ENCODE measurements at places on chromosomes 12 and 14.

DNA sequence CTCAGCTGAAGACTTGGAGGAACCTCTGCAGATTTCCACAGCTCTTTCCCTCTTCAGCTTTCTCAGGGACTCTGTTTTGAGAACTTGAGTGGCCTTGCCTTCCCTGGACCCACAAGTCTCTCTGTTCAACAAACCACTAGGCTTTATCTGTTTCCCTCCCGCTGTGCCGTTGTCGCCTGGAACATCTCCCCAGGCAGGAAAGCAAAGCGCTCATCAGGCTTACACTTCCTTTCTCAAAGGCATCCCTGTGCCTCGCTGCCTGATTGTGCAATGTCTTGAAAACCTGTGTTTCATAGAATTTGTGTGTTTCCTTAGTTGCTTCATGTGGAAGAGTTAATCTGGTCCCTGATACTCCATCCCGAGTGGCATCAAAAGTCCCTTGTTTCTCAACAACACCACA lies 64.1 kb downstream of the PPM1A start:
- DNase-seq: no peak

DNA sequence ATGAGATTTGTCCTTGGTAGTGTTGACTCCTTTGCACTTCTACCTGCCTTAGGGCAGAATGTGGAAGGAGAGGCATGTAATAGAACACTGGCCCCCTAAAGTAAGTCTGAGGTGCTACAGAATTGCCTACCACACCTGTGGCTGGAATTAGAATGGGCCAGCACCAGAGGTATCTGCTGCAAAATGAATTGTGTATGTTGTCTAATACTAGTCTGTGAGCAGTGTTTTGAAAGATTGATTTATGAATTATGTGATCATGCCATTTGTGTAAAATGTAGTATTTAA lies 5.7 kb upstream of the STYX start:
- DNase-seq: no peak

DNA sequence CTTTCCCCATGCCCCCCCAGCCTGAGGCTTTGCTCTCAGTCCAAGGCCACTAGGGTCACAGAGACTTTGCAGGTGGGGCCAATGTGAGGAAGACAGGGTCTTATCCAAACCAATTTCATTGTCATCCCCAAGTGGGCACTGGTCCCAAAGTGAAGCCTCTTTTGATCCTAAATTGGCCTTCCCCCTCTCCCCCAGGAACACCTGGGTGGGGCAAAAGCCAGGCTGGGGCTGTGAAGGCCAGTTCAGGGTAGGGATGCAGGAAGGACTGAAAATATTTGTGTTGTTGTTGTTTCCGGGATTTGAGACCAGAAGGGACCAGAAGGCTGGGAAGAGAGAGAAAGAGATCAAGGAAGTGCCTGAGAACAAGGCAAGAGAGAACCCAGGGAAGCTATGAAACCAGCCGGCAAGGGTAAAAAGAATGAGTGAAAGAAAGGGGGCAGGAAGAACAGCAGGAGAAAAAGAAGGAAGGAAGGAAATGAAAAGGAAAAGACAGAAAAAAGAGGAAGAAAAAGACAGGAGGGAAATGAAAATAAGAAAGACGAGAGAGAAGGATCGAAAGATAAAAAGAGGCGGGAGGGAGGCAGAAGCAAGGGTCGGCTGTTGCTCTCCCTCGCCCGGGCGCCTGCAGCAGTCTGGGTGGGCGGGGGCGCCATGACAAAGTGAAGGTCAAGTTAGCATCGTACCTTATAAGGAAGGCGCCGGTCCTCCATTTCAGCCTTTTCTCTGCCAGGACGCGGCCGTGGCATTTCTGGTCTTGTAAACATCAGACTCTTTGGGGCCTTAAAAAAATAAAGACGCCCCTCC lies 7.4 kb upstream of the HOXC11 start:
- no peak for DNase-seq

- no peak for DNase-seq
These were observed 291.1 kb downstream of the DIO2 start for GRCh38 chr14:79920180-79920692.

DNA sequence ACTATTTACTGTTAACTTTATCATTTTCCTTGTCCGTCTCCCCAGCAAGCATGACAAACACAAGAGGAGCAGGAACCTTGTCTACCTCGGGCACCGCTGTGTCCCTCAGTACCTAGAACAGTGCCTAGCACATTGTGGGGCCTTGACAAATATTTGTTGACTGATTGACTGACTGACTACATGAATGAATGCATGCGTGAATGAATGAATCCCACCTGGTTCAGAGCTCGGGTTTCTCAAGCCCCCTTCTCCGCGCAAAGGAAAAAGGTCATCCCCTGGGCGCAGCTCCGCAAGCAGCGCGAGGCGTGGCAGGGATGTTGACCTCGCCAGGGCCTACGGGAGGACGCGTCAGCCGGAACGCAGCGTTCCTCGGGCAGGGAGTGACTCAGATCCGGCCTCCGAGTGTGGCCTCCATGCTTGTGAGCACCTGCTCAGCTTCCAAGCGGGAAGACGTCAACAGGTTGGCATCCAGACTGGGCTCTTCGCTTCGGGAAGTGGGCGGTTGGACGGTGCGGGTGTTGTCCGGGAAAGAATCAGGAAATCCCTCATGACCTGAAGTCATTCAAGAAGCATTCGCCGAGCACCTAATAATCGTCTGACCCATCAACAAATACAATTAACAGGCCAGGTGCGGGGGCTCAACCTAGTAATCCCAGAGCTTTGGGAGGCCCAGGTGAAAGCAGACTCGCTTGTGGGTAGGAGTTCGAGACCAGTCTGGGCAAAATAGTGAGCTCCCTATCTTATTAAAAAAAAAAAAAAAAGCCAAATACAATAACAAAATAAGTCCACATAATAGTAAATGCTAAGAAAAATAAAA lies 13.9 kb upstream of the UBC start:
- no peak for DNase-seq
